Spinal cord (tissue), 10 donors: ENCODE measurements at places on chromosomes 1 and 21. TPM values are rescaled to one million over a fixed set of nuclear protein-coding genes. Genes with fewer than 3 reads are reported as not detected.

Gene LAX1
- 0.20 TPM for total RNA-seq

Gene NHLH1
- total RNA-seq = 1.9 TPM

Gene TCP10L
- total RNA-seq = 2.1 TPM

Gene CAPZA1
- 120 TPM for total RNA-seq

Gene TCHH
- total RNA-seq = 0.10 TPM

Gene ANKRD34A
- 1.6 TPM for total RNA-seq

Gene LMX1A
- total RNA-seq = 0.40 TPM

Gene PM20D1
- 0.69 TPM for total RNA-seq

Gene SPATA45
- 1.3 TPM for total RNA-seq

Gene CD53
- 18.4 TPM for total RNA-seq

Gene SRGAP2C
- 26.2 TPM for total RNA-seq

Gene OR10J5
- not detected for total RNA-seq

Gene C1orf141
- total RNA-seq = 0.79 TPM

Gene CLCNKB
- total RNA-seq = 1.9 TPM
